ENCODE measurements at places on chromosomes 12 and 14.

GRCh38 chr14:104652386-104652785 lies 37.0 kb upstream of the INF2 start:
- DNase-seq: no peak

DNA sequence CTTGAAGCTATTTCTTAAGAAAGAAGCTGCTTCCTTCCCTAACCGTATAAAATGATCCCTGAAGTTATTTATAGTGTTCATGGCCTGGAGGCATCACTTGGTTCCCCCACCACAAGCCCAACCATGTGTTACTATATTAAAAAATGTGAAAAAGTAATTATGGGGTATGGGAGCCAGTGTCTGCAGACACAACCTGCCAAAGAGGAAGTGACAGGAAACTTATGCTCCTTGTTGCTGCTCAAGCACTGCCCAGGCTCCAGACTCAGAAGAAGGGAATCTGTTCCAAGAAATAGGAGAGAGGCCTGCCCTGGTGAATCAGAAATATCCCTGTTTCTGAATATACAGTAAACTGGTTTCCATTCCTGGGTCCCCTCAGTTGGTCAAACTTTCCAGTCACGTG lies 217.2 kb upstream of the BMP4 start:
- no peak for DNase-seq

GRCh38 chr14:34219661-34220377 lies 242.2 kb downstream of the SPTSSA start:
- DNase-seq: no peak

- no peak for DNase-seq
Measured at GRCh38 chr12:47576289-47576945, 129.4 kb downstream of the RPAP3 start.

DNA sequence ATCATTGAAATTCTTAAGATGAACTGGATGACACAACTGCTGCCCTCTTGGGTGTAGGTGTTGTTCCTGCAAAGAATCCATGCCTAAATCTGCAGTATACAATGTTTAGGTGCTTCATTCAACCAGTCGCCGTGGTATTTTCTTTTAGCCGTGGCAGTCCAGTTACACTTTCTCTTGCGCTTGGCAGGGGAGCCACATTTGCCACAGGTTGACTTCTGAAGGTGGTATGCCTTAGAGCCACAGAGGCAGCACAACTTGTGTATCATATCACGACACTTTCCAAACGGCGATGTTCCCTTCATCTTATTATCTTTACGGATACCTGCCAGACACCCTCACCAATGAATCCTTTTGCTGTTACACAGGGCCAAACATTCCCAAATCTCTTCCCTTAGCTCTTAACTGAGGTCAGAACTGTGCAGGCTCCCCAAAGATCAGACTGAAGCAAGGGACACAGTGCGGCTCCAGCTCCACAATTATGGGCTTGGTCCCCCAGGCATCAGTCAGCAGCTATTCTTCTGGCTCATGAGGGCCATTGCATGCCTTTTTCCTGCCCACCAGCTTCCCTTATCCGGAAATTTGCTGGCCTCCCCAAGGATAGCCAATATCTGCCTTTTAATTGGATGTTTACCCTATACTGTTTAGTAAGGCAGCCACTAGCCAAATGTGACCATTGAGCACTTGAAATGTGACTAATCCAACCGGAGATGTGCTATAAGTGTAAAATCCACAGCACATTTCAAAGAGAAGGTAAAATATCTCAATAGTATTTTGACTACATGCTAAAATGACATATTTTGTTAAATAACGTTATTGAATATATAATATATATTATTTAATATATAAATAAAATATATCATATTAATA lies 50.7 kb downstream of the SENP1 start:
- DNase-seq: no peak

DNA sequence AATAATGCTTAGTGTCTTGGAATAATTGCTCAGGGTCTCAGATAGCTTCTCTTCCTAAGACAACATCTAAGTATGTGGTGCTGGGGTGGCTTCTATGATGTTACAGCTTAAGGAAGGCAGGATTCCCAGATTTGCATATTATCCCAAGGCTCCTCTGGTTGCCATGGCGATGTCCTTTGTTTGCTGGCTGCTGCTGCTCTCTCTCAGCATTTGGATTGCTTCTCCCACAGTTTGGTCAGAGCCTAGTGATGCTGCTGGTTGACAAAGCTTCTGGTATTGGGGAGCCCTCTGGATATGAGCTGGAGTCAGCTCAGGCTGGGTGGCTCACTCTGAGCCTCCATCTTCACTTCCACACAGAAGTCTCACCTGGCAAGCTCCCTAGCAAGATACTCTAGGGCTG lies 56.4 kb upstream of the FBXO33 start:
- no peak for DNase-seq

DNA sequence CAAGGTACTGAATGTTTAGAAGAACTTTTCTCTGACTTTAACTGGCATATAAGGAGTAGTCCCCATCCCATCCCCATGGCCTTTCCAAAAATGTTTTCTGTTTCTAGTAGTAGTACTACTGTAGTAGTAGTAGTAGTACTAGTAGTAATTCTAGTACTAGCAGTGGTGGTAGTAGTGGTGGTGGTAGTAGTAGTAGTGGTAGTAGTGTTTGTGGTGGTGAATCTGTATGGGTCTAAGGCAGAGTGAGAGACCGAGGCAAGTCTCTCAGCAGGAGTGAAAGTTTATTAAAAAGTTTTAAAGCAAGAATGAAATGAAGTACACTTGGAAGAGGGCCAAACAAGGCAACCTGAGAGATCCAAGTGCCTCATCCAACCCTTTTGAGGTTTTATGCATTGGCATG lies 58.6 kb downstream of the FOXN4 start:
- DNase-seq: no peak

DNA sequence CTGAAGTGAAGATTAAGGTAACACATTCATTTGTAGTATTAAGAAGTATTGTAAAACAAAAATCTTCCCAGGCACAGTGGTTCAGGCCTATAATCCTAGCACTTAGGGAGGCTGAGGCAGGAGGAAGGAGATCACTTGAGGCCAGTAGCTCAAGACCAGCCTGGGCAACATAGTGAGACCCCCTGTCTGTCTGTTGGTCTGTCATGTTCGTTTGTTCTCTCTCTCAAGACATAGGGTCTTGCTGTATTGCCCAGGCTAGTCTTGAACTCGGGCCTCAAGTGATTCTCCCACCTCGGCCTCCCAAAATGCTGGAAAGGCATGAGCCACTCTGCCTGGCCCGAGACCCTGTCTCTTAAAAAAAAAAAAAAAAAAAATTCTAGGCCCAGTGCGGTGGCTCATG lies 6.7 kb downstream of the TULP3 start:
- no peak for DNase-seq

GRCh38 chr12:24678436-24678835 lies 270.5 kb downstream of the BCAT1 start:
- no peak for DNase-seq

GRCh38 chr14:80346395-80346794 lies 135.1 kb upstream of the DIO2 start:
- DNase-seq: no peak

DNA sequence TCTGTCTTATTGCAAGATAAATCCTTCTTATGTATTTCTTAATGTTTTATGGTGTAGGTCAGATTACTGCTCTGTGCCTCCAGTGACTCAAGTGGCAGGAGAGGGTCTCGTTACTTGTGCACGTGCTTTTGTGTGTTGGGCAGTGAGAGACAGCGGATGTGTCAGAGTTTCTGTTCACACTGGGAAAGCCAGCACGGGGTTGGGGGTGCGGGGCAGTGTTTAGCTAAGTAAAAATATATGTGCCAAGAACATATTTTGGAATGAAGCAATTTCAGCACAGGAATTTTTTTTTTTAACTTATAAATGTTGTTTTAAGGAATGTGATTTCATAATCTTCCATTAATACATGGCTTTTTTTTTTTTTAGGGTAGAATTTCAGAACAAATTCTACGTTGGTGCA lies 4.5 kb upstream of the DNAH10 start:
- DNase-seq: no peak

GRCh38 chr12:20382117-20382516 lies 13.8 kb downstream of the PDE3A start:
- DNase-seq: no peak

DNA sequence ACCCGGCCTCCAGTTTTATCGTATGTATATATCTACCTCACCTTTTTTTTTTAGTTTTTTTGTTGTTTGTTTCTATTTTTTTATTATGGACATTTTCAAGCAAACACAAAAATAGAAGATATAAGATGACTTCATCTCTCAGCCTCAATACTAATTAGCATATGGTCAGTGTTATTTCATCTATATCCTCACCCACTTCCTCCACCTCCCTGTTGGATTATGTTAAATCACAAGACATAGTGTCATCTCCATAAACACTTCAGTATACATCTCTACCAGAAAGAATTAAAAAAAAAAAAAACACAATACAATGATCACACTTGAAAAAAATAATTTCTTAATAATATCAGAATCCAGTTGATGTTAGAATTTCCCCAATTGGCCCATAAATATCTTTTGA lies 34.9 kb downstream of the RAB35 start:
- no peak for DNase-seq

DNA sequence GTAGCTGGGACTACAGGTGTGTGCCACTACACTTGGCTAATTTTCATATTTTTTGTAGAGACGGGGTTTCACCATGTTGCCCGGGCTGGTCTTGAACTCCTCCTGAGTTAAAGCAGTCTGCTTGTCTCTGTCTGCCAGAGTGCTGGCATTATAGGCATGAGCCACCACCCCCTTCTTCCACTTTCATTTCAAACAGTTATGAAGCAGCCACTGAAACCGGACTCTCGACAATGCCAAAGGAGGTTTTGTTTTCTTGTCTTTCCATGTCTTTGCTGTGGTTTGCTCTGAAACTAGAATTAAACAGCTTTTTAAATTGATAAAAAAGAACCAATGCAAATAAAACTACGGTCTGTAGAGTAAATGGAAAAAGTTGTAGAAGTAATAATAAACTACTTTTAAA lies 30.4 kb downstream of the RAP1B start:
- DNase-seq: no peak

DNA sequence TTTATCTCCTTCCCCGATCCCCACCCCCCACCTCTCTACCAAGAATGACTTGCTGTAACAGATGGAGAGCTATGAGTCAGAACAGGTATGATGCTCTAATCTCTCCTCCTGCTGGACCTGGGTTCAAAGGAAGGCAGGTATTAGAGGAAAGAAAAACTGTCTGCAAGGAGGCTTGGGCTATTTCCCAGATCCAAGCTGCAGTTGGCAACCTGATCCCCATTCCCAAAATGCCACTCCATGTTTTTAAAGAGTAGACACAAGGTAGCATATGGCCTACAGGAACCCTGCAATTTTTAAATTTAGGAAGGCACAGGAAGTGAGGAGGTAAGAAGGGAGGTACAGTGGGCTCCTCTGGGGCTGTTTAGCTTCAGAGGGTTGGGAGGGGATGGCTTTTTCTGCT lies 33.0 kb downstream of the SRRM4 start:
- no peak for DNase-seq

DNA sequence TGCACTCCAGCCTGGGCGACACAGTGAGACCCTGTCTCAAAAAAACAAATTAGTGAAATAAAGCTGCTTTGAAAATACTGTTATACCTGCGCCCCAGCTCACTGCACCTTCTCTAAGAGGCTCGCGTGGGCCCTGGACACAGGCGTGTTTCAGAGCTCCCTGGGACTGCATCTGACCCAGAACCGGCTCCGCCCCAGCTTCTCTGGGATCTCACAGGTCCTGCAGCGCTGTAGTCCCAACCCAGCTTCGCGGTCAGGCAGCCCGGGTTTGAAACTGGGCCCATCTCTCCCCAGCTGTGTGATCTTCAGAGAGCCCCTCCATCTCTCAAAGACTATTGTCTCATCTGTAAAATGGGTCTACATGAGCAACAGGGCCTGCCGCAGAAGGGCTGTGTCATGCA lies 7.5 kb downstream of the RIMBP2 start:
- no peak for DNase-seq

- DNase-seq: no peak
Measured at GRCh38 chr12:16076970-16077522, 165.9 kb downstream of the DERA start.

DNA sequence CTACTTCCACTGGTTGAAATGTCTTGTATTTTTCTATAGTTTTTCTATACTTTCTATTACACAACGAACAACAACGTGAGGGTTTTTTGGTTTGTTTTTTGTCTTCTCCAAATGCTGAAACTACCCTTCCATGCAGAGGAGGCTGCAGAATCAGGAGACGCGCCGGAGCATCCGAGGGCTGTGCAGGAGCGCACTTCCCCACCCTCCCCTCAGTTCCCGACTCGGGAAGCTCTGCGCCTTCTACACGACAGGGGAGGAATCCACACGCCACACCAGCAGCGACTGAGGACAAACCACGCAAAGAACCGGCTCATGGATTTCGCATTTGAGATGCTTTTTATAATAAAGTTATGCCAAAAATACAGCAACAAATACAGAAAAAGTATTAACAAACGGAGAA lies 30.9 kb downstream of the SLC15A4 start:
- DNase-seq: no peak

DNA sequence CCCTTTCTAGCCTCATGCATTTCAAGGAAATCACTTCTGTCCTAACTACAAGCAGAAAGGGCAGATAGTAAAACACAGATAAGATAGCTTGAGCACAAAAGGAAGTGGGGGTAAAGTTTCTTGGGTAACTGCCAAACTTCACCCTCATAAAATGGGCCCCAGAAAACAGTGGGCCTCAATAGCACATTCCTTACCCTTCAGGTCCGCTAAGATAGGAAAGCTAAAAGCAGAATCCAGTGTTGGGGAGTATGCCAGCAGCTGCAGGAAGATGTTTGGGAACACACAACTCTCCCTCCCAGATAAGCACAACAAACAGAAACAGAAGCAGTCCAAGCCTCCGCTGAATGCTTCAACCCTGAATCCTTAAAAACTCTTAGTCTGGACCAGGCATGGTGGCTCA lies 110.9 kb upstream of the MGAT4C start:
- no peak for DNase-seq

DNA sequence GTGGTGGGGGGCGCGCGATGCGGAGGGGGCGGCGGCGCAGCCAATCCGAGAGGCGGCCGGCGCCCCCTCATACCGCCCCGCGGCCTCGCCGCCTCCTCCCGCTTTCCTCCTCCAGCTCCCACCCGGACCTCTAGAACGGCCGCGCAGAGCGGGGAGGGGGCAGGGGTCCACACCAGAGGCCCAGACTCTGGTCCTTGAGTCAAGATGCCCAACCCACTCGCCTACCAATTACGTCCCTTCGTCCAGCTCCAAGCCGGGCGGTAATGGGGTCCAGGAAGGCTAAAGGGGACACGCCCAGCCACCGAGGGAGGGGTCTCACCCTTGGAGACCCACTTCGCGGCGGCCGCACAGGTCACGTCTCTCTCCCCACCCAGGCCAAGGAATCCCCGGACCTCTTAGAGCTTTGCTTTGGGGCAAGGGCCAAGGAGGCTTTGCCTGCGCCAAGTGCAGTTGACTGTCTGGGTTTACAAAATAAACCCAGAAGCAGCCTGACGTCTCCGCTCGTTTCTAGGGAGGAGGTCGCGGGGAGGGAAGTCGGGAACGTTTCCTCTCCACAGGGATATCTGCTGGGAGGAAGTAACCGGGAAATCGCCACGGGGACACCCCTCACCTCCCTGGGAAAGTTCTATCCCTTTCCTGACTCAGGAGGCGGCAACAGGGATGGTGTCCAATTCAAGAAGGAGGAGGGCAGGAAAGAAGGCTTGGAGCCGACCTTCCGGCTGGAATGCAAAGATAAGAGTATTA lies 394 bp upstream of the AMIGO2 start:
- no peak for DNase-seq

GRCh38 chr12:103642240-103642864 lies 55.3 kb downstream of the STAB2 start:
- DNase-seq: no peak

- no peak for DNase-seq
Measured at GRCh38 chr12:57456145-57456700, 1.1 kb downstream of the INHBE start.

Measured in stimulated activated CD8-positive, alpha-beta memory T cell treated with anti-CD3 and anti-CD28 coated beads, Interleukin-7, amount 100 ng/mL, for 1 hour (primary cell).